ENCODE measurements at places on chromosomes 12 and 14. TPM values are rescaled to one million over a fixed set of nuclear protein-coding genes. Genes with fewer than 3 reads are reported as not detected.

The RPS6KA5 gene
- 40.6 TPM for total RNA-seq

The TCL1A gene
- not detected for total RNA-seq

The PTPN6 gene
- total RNA-seq: 9.1 TPM

The CLEC9A gene
- not detected for total RNA-seq

The KRT86 gene
- not detected for total RNA-seq

The P2RX2 gene
- 1.7 TPM for total RNA-seq

The SLCO1A2 gene
- not detected for total RNA-seq

The FOXA1 gene
- not detected for total RNA-seq

The MAP1LC3B2 gene
- total RNA-seq: 0.83 TPM

The EGLN3 gene
- 41.1 TPM for total RNA-seq

The MEG3 gene
- total RNA-seq: 9.4 TPM

The RERGL gene
- total RNA-seq: 4.0 TPM

The OR5AU1 gene
- not detected for total RNA-seq

The LPAR5 gene
- total RNA-seq: 2.5 TPM

The ZNF385A gene
- total RNA-seq: 15.9 TPM

The PLBD1 gene
- total RNA-seq: 6.9 TPM

DNA sequence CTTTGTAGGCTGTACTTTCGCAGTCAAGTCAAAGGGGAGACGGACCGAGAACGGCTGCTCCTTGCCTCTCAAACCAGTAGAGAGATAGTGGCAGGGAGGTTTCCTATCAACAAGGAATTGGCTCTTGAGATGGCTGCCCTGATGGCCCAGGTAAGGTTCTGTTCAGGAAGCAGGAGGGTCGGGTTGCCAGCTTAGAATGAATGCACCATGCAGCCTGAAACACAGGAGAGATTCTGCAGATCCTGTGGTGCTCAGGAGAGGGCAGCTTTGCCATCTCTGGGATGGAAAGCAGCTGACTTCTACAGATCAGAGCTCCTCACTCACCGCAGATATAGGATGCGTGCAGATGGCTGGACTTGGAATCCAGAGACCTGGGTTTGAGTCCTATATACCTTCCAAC, 18.0 kb downstream of the PIGH start:
- H3K27ac ChIP-seq: no peak overlapping the region
- H3K36me3 ChIP-seq: peaks cover 16% of the 10 kb centered on the region
- H3K4me1 ChIP-seq: no peaks in the 10 kb centered on the region
- H3K27me3 ChIP-seq: no peaks in the 10 kb centered on the region
- no peak overlapping the region for H3K4me3 ChIP-seq

- H3K4me3 ChIP-seq: no peak overlapping the region
- H3K27me3 ChIP-seq: no peaks in the 10 kb centered on the region
- no peak for DNase-seq
- no peaks in the 10 kb centered on the region for H3K36me3 ChIP-seq
Observed at GRCh38 chr14:41062826-41063225, 543.9 kb upstream of the LRFN5 start.

GRCh38 chr14:52077256-52077979, 8.6 kb upstream of the NID2 start:
- H3K4me1 ChIP-seq: no peaks in the 10 kb centered on the region
- no peak overlapping the region for H3K4me3 ChIP-seq
- H3K27ac ChIP-seq: no peak overlapping the region
- no peaks in the 10 kb centered on the region for H3K36me3 ChIP-seq

- DNase-seq: no peak
Observed at GRCh38 chr14:25406818-25407217, 356.9 kb upstream of the STXBP6 start.

DNA sequence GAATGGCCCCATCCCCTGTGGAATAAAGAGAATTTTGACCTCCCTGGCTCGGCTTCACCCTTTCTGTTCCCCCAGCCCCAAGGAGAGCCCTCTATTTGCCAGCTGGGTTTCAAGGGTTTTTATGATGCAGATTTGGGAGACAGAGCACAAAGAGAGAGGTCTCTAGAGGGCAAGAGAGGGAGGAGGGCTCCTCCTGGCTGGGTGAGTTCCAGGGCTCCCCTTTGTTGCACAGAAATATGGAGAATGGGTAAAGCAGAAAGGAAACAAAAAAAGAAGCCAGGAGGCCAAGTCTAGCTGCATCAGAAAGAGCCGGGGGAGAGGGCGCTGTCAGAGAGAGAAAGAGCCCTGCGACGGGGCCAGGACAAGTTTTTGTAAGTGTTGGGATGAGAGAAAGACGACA, 319.6 kb upstream of the RTL1 start:
- DNase-seq: peak; percentile 64
- H3K27ac ChIP-seq: no peak overlapping the region
- H3K4me3 ChIP-seq: no peak overlapping the region

GRCh38 chr12:42162193-42162592, 17.5 kb upstream of the GXYLT1 start:
- peaks cover 30% of the 10 kb centered on the region for H3K36me3 ChIP-seq
- H3K4me1 ChIP-seq: no peaks in the 10 kb centered on the region
- H3K27ac ChIP-seq: no peak overlapping the region
- no peaks in the 10 kb centered on the region for H3K27me3 ChIP-seq

- H3K4me3 ChIP-seq: no peak overlapping the region
- no peaks in the 10 kb centered on the region for H3K27me3 ChIP-seq
- H3K27ac ChIP-seq: no peak overlapping the region
- no peak for DNase-seq
- H3K4me1 ChIP-seq: no peaks in the 10 kb centered on the region
Observed at GRCh38 chr14:43168371-43168925, 1338.6 kb downstream of the FSCB start.

- no peaks in the 10 kb centered on the region for H3K4me1 ChIP-seq
- H3K27me3 ChIP-seq: no peaks in the 10 kb centered on the region
- H3K4me3 ChIP-seq: peak within 1 kb of the TSS; percentile 19
- peak within 1 kb of the TSS; percentile 1 for H3K27ac ChIP-seq
Observed at GRCh38 chr14:100065111-100065871, at the start of gene EVL. EVL (plus strand) TSS chr14:100065422; CDS start chr14:100065501, 79 bp downstream.

DNA sequence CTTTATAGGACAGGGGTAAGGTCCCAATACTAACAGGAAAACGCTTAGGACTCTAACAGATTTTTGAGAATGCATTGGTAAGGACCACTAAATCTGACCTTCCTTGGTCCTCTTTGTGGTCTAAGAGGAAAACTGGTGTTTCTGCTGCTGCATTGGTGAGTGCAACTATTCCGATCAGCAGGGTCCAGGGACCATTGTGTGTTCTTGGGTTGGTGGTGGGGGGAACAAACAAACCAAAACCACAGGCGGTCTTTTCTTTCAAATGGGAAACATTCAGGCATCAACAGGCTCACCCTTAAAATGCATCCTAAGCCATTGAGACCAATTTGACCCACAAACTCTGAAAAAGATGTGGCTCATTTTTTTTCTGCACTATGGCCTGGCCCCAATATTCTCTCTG, 20.7 kb downstream of the EPYC start:
- no peaks in the 10 kb centered on the region for H3K36me3 ChIP-seq
- no peaks in the 10 kb centered on the region for H3K4me1 ChIP-seq
- no peaks in the 10 kb centered on the region for H3K27me3 ChIP-seq
- H3K27ac ChIP-seq: no peak overlapping the region
- DNase-seq: no peak

GRCh38 chr12:125683748-125684381, 618.6 kb downstream of the AACS start:
- no peak overlapping the region for H3K27ac ChIP-seq
- H3K4me3 ChIP-seq: no peak overlapping the region
- peak; percentile 72 for DNase-seq
- H3K4me1 ChIP-seq: no peaks in the 10 kb centered on the region
- no peaks in the 10 kb centered on the region for H3K36me3 ChIP-seq

DNA sequence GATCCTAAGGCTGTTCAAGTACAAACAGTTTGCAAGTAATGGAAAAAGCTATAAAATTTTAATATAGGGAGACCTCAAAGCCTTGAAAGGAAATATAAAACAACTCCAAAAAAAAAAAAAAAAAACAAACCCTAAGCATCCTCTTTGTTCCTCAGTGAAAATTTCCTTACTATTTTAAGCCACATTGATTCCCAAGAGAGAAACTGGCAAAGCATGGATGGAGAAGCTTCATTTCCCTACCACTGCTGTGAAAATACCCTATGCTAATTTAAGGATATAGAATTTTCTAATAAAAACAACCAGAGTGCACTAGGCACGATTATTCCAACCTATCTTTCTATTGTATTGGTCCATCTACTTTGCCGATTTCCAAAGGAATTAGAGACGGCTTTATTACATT, 283.1 kb downstream of the CACNA1C start:
- no peaks in the 10 kb centered on the region for H3K27me3 ChIP-seq
- DNase-seq: no peak
- peak overlapping the region; percentile 89 for H3K27ac ChIP-seq
- H3K36me3 ChIP-seq: no peaks in the 10 kb centered on the region
- H3K4me1 ChIP-seq: peaks cover 62% of the 10 kb centered on the region

DNA sequence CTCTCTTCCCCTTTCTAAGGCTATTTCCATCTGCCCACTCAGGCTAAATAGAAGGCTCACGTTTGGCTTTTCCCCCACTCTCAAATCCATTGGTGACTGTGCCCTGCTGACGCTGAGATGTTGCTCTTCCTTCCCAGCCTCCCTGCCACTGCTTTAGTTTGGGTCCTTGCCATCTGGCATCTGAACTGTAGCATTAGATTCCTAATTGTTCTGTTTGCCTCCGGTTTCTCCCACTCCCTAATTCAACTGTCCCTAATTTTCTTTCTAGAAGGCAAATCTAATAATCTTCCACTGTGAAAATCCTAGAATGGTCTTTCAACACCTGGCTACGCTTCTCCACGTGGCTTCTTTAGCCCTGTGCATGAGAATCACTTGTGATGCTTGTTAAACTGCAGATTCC, 37.6 kb upstream of the SMOC1 start:
- no peak for DNase-seq
- H3K36me3 ChIP-seq: no peaks in the 10 kb centered on the region
- H3K27me3 ChIP-seq: no peaks in the 10 kb centered on the region
- H3K27ac ChIP-seq: no peak overlapping the region
- no peaks in the 10 kb centered on the region for H3K4me1 ChIP-seq

GRCh38 chr14:55523321-55523720, 56.7 kb upstream of the KTN1 start:
- DNase-seq: no peak
- H3K27ac ChIP-seq: no peak overlapping the region
- no peaks in the 10 kb centered on the region for H3K4me1 ChIP-seq
- H3K27me3 ChIP-seq: no peaks in the 10 kb centered on the region

DNA sequence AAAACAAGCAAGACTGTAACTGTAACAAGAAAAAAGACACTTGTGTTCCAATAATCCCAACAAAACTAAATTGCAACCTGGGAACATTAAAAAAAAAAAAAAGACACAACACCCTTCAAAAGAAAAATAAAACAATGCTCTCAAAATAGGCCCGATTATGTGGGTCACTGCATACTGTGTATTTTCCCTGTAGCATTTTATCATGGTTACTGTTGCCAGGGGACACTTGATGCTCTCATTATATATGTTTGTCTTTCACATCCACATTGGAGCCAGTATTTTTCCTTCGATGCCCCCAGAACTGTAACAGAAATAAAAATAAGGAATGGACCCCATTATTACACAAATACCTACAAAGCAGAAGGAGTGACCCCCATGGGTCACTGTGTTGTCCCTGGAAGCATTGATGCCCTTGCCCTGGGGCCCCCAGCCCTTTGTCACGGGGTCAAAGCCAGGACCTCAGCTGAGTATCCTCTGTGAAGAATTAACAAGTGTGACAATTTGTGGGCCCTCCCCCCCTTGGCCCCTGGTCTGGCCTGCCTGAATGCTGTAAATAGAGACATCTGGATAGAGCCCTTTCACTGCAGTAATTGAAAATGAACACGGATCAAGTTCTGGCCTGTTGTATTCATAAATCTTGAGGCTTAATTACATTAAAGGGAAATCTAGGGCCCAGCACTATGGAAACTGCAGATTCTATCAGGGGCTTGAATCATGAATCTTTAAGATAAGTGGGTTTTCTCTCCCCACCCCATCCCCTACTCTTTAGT, 72.8 kb downstream of the C12orf42 start:
- no peak for DNase-seq
- H3K4me1 ChIP-seq: no peaks in the 10 kb centered on the region
- no peak overlapping the region for H3K27ac ChIP-seq
- no peaks in the 10 kb centered on the region for H3K36me3 ChIP-seq
- H3K4me3 ChIP-seq: no peak overlapping the region
- H3K27me3 ChIP-seq: no peaks in the 10 kb centered on the region

DNA sequence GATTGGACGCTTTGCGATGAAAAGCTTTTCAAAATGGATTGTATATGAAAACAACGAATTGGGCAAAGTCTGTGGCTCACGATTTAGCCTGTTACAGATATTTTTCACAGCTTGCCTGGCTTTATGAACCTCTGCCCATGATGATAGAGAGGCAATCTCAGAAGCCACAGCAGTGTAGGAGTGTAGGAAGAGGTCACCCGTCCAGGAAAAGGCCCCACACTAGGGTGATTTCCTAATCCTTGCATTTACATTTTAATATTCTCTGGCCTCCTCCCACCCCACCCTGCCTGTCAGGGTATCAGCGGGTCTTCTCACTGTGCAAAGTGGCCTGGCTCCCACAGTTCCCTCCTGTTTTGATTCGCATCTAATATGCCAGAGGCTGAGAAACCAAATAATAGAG, 81.8 kb upstream of the FOXN3 start:
- H3K27ac ChIP-seq: no peak overlapping the region
- H3K4me3 ChIP-seq: no peak overlapping the region
- no peak for DNase-seq
- peaks cover 4% of the 10 kb centered on the region for H3K36me3 ChIP-seq

GRCh38 chr12:12560587-12561370, 1.9 kb downstream of the DUSP16 start:
- no peaks in the 10 kb centered on the region for H3K27me3 ChIP-seq
- H3K4me1 ChIP-seq: peaks cover 44% of the 10 kb centered on the region
- DNase-seq: no peak
- H3K36me3 ChIP-seq: no peaks in the 10 kb centered on the region
- H3K4me3 ChIP-seq: peak overlapping the region; percentile 90
- peak overlapping the region; percentile 100 for H3K27ac ChIP-seq

DNA sequence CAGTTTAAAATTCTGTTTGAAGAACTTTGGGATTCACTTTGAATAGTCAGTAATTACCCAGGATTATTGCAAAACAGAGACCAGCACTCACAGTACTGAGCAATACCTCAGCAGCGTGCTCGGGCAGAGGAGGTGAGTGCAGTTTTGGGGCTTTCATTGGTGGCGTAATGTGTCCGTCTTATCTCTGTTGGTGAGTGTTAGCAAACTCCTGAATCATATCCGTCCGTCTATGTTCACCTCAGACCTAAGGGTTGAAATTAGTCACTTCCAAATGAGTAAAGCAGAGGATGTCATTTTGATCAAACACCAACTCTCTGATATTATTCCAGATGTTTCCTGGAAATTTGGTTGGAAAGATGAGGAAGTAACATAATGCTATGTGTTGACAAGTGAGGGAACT, 82.8 kb downstream of the BORCS5 start:
- peaks cover 34% of the 10 kb centered on the region for H3K4me1 ChIP-seq
- no peak overlapping the region for H3K4me3 ChIP-seq
- H3K36me3 ChIP-seq: no peaks in the 10 kb centered on the region
- no peaks in the 10 kb centered on the region for H3K27me3 ChIP-seq
- no peak overlapping the region for H3K27ac ChIP-seq

GRCh38 chr12:10361622-10362021, 28.2 kb downstream of the KLRK1 start:
- peaks cover 39% of the 10 kb centered on the region for H3K4me1 ChIP-seq
- H3K4me3 ChIP-seq: no peak overlapping the region
- no peaks in the 10 kb centered on the region for H3K27me3 ChIP-seq
- no peak for DNase-seq
- H3K36me3 ChIP-seq: no peaks in the 10 kb centered on the region

All from esophagus muscularis mucosa (tissue), 4 donors.